ENCODE measurements at places on chromosomes 4 and X. TPM values are rescaled to one million over a fixed set of nuclear protein-coding genes. Genes with fewer than 3 reads are reported as not detected.

Gene CPE
- total RNA-seq: not detected

Gene KDR
- not detected for total RNA-seq

Gene SOD3
- total RNA-seq: not detected

Gene RHOXF2
- not detected for total RNA-seq

Gene GDPD2
- total RNA-seq: 0.19 TPM

Gene PNCK
- 0.36 TPM for total RNA-seq

Gene RIBC1
- 0.44 TPM for total RNA-seq

Gene BTC
- total RNA-seq: not detected

Gene ANXA3
- 1.9 TPM for total RNA-seq

Gene PPP1R2C
- total RNA-seq: not detected

Gene HMX1
- not detected for total RNA-seq

Gene HSD17B10
- total RNA-seq: 148 TPM

Gene POU4F2
- total RNA-seq: not detected

Gene RNF212
- total RNA-seq: 1.8 TPM

Gene NEUROG2
- 0.16 TPM for total RNA-seq

Gene NPY2R
- total RNA-seq: not detected

Gene HSD17B13
- total RNA-seq: 0.19 TPM

Gene YY2
- total RNA-seq: 1.4 TPM

Gene ASB12
- total RNA-seq: not detected

Gene MAP7D2
- total RNA-seq: 0.50 TPM

Gene RRH
- total RNA-seq: not detected

Gene AGTR2
- total RNA-seq: not detected

Gene MEPE
- not detected for total RNA-seq

Gene RP2
- 7.6 TPM for total RNA-seq

Gene AVPR2
- not detected for total RNA-seq

Gene AKAP14
- not detected for total RNA-seq

Gene ADH6
- total RNA-seq: not detected

Gene TIGD2
- total RNA-seq: 2.6 TPM

Gene RTL3
- total RNA-seq: not detected

Gene FRMD7
- not detected for total RNA-seq

Data from activated CD4-positive, alpha-beta T cell treated with anti-CD3 and anti-CD28 coated beads, Interleukin-2, amount 10 ng/mL, durations not matched to agents 24 days and 14 days (primary cell).